ENCODE measurements at places on chromosomes 1 and 21.

DNA sequence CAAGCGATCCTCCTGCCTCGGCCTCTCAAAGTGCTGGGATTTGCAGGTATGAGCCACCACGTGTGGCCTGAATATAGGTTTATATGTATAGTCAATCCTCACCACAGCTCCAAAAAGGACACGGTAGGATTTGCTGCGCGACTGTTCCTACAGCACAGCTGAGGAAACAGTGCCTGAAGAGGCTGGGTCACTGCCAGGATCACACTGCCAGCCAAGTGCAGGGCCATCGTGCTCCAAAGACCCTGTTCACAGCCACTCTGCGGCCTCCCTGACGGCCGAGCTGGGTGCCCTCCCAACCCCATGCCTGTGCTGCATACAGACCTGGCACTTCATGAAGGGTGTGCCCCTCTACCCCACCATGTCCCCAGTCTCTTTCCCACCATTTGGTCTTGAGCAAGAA, 71.4 kb downstream of the MRPL37 start:
- H3K4me3 ChIP-seq, result no peak overlapping the region
- H3K4me1 ChIP-seq, result no peaks in the 10 kb centered on the region
- no peak for DNase-seq
- no peak overlapping the region for H3K27ac ChIP-seq

DNA sequence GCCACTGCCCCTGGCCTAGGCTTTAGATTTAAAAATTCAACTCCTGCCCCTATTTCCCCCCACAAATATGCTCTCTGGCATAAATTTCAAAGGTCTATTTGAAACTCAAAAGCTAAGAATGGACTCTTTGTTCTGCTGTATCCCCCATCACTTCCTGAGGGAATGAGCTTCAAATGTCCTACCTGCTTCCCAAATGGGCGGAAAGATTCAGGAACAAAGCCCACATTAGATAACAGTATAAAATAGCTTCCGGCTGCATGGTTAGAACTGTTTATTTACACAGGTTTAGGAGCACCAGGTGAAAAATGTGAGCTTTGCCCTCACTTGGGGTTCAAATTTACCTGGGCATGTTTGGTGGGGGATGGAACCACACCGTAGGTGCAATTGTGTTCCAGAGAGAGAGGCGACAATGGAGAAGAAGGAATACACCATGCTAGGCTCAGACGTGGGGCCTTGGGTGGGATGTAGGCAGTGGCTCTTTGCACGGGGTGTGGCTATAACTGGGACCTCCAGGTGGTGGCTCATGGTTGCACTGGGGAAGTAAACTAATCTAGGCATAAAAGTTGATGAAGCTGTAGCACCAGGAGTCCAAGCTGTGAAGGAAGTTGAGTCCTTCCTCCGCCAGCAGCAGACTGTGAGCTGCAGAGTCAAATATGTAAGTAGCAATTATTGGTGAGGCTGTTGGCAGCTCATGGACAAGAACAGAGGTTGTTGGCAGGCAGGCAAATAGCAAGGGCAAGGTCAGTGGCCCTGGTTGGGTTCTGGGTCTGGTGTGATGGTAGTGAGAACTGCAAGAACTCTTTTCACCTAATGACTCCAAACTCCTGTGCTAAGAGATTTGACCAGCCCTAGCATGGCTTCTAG, 41.5 kb upstream of the SRSF10 start:
- no peak overlapping the region for H3K4me3 ChIP-seq
- no peaks in the 10 kb centered on the region for H3K27me3 ChIP-seq
- no peaks in the 10 kb centered on the region for H3K36me3 ChIP-seq
- no peak overlapping the region for H3K27ac ChIP-seq
- no peaks in the 10 kb centered on the region for H3K4me1 ChIP-seq

DNA sequence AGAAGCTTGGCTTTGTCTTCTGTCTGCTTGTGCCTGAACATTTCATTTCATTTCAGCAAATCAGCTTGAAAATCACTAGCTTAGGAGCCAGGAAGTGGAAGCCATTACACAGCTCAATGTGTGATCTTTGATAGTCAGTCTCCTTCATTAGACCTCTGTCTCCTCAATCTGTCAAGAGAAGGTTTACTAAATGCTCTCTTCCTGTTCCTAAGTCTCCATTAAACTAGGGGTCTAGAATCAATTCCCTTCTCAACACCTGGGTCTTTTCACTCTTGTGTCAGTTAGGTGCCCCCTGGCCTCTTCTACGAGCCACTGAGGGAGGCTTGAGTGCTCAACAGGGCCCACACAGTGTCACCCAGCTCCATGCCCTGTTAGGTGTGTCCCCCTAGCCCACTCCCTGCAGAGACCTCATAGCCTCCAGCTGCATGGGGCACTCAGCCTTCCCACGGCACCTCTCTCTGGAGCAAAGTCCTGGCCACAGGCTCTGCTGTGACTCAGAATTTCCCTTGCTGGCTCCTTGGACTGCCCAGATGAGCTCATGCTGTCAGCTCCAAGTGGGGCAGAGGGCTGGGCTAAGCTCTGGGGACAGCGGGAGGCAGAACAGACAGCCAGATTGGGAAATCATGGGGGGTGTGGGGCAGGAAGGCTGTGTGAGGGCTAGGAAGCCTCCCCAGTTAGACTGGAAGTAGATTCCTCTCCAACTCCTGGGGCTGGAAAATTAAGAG, 115.7 kb upstream of the IPO9 start:
- no peak for DNase-seq
- H3K4me1 ChIP-seq, result no peaks in the 10 kb centered on the region
- H3K27ac ChIP-seq, result no peak overlapping the region
- H3K36me3 ChIP-seq, result no peaks in the 10 kb centered on the region

DNA sequence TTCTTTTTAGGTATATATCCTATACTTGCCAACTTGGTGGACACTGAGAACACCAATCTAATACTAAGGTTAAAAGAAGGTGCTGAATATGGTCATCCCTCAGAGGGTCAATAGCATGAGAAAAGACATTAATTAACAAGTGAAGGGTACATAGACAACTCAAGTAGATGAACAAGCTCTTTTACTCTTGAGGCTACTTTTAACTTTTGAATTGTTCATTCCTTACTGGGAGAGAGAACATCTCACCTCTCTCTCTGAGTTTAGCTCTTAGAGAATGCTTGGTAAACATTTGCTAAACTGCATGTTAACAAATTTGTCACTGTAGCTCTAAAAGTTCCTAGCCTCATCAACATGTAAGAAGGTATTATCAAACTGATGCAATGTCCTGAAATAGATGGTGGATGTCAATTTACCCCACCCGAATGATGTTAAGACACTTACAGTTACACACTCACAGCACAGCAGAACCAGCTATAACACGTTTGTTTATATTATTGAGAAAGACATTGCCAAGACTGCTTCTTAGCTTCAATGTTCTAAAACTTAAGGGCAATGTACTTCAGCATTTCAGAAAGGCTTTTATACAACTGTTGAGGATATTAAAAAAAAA, 35.9 kb downstream of the HEATR1 start:
- H3K4me1 ChIP-seq, result no peaks in the 10 kb centered on the region
- no peak overlapping the region for H3K27ac ChIP-seq
- no peak overlapping the region for H3K4me3 ChIP-seq
- no peaks in the 10 kb centered on the region for H3K27me3 ChIP-seq
- DNase-seq, result no peak

GRCh38 chr1:200704986-200705500, 33.6 kb upstream of the CAMSAP2 start:
- H3K27ac ChIP-seq, result no peak overlapping the region
- H3K4me1 ChIP-seq, result peaks cover 4% of the 10 kb centered on the region
- no peaks in the 10 kb centered on the region for H3K27me3 ChIP-seq
- no peaks in the 10 kb centered on the region for H3K36me3 ChIP-seq

GRCh38 chr1:206117151-206117948, at the start of gene AVPR1B:
AVPR1B (minus strand) TSS chr1:206117388; CDS start chr1:206116890, 498 bp downstream.
- no peaks in the 10 kb centered on the region for H3K36me3 ChIP-seq
- no peaks in the 10 kb centered on the region for H3K4me1 ChIP-seq
- no peak for DNase-seq
- peaks cover 36% of the 10 kb centered on the region for H3K27me3 ChIP-seq

DNA sequence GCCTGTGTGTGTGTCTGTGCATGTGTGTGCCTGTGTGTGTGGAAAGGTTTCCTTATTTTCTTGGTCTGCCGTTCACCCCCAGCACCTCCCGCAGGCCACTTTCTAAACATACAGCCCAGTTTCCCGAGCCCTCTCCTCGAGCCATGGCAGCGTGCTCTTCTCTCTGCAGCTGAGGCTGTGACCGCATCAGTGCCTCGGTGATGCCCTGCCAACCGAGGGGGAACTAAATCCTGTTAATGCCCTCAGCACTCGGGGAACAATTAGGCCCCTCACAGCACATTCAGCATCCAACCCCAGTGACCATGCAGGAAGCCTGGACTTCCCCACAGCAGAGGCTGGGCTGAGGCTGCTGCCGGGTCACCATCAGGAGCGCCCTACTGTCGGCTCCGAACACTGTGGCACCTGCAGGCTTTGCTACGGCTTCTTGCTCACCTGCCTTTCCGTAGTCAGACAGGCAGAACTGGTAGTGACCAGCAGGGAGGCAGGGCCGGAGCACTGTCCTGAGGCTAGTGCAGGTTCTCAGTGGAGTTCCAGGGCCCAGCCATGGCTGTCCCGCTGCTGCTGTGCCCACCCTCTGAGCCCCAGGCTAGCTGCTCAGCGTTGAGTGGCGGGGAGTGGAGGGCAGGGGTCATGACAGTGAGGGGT, 8.1 kb downstream of the GPR137B start:
- no peak for DNase-seq
- H3K27me3 ChIP-seq, result no peaks in the 10 kb centered on the region
- peaks cover 4% of the 10 kb centered on the region for H3K36me3 ChIP-seq
- no peak overlapping the region for H3K4me3 ChIP-seq
- no peak overlapping the region for H3K27ac ChIP-seq

- no peaks in the 10 kb centered on the region for H3K36me3 ChIP-seq
- no peaks in the 10 kb centered on the region for H3K4me1 ChIP-seq
- H3K27me3 ChIP-seq, result peaks cover 6% of the 10 kb centered on the region
- H3K4me3 ChIP-seq, result no peak overlapping the region
- no peak overlapping the region for H3K27ac ChIP-seq
- DNase-seq, result no peak
Measured at GRCh38 chr1:112284796-112285195, 111.2 kb upstream of the CTTNBP2NL start.

GRCh38 chr1:19700079-19700777, 35.6 kb downstream of the HTR6 start:
- no peak for DNase-seq
- no peaks in the 10 kb centered on the region for H3K36me3 ChIP-seq
- H3K4me1 ChIP-seq, result no peaks in the 10 kb centered on the region
- H3K27me3 ChIP-seq, result no peaks in the 10 kb centered on the region
- H3K4me3 ChIP-seq, result no peak overlapping the region

DNA sequence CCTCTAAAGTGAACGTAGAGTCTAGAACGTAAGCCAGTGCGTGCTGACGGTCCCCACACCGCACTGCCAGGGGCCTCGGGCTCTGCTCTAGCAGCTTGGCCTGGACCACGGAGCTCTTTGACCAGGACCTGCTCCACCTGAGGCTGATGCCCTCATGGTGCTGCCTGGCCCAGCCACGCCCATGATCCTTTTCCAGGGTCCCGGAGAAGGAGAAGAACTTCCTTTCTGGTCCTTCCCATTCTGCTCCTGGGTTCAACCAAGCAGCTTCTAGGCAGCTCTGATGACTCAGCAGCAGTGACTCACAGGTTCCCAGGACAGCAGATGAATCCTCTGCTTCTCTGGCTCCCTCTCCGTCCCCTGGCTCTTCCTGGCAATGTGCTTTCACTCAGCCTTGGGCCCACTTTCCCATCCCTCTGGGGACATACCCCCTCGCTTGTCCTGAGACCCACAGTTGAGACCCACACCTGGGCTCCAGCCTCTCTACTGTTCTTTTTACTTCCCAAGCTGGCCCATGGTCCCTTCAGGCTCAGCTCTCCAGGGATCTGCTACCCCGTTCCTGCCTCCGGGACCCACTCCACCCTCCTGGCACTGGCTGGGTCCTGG, 246.3 kb upstream of the RAB4A start:
- no peak for DNase-seq
- H3K4me1 ChIP-seq, result peaks cover 18% of the 10 kb centered on the region
- no peaks in the 10 kb centered on the region for H3K27me3 ChIP-seq
- no peaks in the 10 kb centered on the region for H3K36me3 ChIP-seq
- H3K27ac ChIP-seq, result no peak overlapping the region

DNA sequence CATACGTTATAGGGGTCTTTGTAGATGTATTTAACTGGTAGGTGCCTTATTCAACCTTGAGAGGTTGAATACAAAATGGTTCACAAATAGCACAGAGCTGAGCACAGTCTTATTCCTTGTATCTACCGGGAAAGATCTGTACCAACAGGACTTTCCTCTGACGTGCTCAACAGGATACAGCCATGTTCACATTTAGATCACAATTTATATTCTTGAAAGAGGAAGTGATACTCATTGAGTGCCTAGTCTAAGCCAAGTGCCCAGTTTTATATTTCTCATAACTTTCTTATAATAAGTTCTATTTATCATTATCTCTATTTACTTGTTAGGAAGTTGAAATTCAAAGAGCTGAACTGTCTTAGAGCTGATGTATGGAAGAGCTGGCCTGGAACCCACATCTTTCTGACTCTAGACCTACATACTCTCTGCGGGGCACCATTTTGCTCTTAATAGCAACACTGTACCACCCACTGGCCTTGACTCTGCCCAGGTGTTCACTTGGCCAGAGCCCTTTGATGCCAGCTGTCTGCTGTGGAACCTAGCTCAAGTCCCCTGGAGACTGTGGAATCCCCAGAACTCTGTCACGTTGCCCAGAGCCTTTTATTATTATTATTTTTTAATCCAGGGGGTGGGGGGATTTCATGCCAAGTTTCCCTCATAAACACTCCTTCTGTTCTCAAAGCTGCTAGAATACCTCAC, 156.2 kb downstream of the TPR start:
- no peak overlapping the region for H3K27ac ChIP-seq
- no peaks in the 10 kb centered on the region for H3K36me3 ChIP-seq
- no peaks in the 10 kb centered on the region for H3K4me1 ChIP-seq
- no peaks in the 10 kb centered on the region for H3K27me3 ChIP-seq

DNA sequence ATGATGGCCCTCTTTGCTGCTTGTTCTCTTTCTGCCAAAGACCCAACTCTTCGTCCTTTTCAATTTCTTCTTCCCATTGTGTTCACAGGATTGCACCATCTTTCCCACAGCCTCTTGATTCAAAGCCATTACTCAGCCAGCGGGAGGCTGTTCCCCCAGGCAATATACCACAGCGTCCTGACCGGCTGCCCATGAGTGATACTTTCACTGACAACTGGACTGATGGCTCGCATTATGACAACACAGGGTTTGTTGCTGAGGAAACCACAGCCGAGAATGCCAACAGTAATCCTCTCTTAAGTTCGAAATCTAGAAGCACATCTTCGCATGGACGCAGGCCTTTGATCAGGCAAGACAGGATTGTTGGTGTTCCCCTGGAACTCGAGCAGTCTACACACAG, 167.4 kb downstream of the LRRC40 start:
- DNase-seq, result no peak
- no peaks in the 10 kb centered on the region for H3K4me1 ChIP-seq
- H3K27ac ChIP-seq, result no peak overlapping the region
- H3K27me3 ChIP-seq, result no peaks in the 10 kb centered on the region
- no peaks in the 10 kb centered on the region for H3K36me3 ChIP-seq

GRCh38 chr1:201828820-201829774, at the start of gene IPO9:
IPO9 (plus strand) TSS chr1:201829157; CDS start chr1:201829210, 53 bp downstream.
- H3K4me3 ChIP-seq, result peak within 1 kb of the TSS; percentile 98
- peaks cover 38% of the 10 kb centered on the region for H3K4me1 ChIP-seq
- peak within 1 kb of the TSS; percentile 100 for H3K27ac ChIP-seq
- DNase-seq, result peak; percentile 94

GRCh38 chr1:68521286-68521685, 24.4 kb upstream of the DEPDC1 start:
- no peak for DNase-seq
- no peaks in the 10 kb centered on the region for H3K27me3 ChIP-seq
- no peak overlapping the region for H3K27ac ChIP-seq
- no peak overlapping the region for H3K4me3 ChIP-seq
- H3K36me3 ChIP-seq, result no peaks in the 10 kb centered on the region
